Putamen (tissue), 1 donor: ENCODE measurements at places on chromosomes 1 and 21.

GRCh38 chr1:231027971-231028370, 12.1 kb downstream of the FAM89A start:
- no peak for DNase-seq

GRCh38 chr1:49050041-49050440, 273.4 kb upstream of the BEND5 start:
- no peak for DNase-seq

- DNase-seq = no peak
Measured at GRCh38 chr1:116814926-116815723, 60.9 kb downstream of the CD2 start.

DNA sequence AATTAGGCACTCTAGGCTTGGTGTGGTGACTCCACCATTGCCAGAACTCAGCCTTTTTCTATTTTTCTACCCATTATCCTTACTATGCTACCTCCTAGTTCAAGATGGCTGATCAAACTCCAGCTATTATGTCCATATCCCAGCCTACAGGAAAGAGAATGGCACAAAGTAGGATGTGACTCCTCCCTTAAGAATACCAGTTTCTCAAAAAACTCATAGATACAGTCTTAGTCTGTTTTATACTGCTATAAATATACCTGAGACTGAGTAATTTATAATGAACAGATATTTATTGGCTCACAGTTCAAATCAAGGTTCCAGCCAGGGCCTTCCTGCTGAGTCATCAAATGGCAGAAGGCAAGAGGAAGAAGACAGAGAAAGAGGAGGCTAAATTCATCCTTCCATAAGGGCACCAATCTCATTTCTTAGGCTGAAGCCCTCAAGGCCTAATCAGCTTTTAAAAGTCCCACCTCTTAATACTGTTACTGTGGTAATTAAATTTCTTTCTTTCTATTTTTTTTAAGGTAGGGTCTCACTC, 542.8 kb upstream of the BEND5 start:
- no peak for DNase-seq

GRCh38 chr1:209417761-209418160, 165.8 kb upstream of the CAMK1G start:
- DNase-seq = no peak

DNA sequence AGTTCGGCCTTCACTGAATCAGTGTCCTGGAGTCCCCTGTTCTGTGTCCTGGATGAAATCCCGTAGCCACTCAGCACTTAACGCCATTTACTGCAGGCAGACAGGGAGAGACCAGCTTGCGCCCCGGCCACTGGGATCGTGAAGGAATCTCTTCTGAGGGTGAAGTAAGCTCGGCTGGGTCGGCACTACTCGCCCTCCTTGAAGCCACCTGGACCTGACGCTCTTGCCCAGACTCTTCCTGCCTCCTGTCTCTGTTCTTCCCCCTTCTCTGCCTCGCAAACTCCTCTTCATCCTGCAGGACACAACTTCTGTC, 99.9 kb upstream of the ZBTB40 start:
- DNase-seq = no peak

DNA sequence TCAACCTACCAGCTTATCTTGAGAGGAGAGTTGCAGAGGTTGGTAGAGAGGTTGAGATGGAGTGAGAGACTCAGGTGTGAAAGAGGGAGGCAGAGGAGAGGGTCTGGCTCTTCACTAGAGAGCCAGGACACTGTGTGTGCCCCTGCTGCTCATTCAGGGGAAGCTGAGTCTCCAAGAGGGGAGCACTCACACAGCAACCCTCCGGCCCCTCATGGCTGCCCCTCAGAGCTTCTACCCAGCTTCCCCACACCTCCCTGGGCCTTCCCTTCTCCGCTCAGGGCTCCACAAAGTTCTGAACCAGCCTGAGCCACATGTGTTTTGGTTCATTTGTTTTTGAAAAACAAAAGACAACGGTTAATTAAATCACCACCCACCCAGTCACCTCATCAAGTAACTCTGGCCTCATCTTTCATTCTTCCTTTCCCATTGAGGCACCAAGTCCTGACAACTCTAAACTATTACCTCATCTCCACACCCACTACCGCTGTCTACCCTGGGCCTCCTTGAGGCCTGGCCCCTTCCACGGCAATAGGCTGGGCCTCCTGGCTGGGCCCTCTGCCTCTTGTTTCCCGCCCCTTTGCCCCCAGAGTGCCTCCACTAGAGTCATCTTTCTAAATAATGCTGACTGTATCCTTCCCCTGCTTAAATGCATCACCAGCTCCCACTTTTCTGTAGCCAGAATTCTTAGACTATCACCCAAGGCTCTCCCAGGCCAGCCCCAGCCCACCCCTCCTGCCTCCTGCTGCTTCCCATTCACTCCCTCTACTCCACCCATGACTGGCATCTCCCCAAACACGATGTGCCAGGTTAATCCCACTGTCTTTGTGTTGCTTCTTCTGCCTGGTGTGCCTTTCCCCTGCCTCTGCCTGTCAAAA, 33.0 kb downstream of the TNNT2 start:
- DNase-seq = no peak

DNA sequence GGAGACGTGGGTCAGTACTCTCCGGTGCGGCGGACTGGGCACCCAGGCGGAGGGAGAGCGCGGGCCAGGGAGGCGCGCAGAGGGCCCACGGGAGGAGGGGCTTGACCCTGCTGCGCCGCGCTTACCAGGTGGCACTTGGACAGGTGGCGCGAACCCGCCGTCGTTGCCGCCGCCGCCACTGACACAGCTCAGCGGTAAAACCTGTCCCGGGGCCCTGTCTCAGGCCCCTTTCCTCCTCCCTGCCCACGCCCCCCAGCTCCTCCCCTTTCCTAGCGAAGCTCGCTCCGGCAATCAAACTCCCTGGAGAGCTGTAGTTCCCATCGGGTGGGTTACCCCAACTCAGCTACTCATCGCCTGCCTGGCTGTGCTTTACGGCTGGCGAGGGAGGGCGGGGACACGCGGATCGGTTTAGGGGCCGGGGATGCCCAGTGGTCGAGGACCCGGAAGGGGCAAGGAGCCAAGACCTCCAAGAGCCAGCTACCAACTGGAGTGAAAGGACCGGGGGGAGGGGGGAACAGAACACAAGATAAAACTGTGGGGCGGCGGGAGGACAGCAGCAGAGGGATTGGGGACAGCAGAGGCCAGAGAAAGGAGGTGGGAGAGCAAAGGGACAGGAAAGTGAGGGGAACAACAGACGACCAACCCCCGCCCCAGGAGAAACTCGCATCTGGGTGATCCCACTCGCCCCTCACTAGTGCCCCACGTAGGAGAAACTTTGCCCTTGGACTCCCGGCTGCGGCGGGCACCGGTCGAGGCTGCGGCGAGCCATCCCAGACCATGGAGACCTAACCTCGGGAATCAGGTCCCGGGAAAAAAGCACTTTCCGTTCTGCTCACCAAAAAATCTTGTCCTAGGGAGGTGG, 2.9 kb downstream of the GFI1 start:
- DNase-seq = no peak

DNA sequence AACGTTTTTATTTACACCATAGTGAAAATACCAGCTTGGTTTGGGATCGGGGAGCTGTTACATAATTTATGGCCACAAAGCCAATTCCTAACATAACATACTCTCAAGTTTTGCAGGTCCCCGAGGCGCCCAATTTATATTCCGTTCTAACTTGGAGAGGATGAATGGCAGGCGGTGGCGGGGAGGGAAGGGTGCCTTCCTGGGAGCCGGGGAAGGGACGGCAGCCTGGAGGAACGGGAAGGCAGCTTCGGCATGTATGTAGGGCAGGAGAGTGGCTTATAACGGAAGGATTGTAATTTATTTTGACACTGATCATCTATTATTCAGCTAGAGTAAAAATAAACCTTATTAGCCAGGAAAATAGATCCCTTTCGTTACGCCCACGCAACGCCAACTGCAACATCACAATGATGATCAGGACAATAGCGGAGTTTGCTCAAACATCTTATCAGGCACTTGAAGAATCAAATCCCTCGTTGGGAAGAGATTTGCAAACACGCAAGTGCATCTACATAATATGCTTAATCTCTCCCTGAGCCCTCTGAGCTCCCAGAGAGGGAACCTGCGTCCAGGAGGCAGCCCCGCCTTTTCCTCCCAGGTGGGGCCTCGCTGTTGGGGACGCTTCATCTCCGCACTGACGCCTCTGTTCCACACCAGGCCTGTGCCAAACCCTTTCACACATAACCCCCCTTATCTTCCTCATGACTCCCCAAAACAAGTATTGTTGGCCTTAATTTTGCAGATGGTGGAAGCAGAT, 93.7 kb upstream of the C1orf174 start:
- DNase-seq = no peak

GRCh38 chr1:42128964-42129363, 24.2 kb upstream of the GUCA2B start:
- DNase-seq = peak; percentile 67

DNA sequence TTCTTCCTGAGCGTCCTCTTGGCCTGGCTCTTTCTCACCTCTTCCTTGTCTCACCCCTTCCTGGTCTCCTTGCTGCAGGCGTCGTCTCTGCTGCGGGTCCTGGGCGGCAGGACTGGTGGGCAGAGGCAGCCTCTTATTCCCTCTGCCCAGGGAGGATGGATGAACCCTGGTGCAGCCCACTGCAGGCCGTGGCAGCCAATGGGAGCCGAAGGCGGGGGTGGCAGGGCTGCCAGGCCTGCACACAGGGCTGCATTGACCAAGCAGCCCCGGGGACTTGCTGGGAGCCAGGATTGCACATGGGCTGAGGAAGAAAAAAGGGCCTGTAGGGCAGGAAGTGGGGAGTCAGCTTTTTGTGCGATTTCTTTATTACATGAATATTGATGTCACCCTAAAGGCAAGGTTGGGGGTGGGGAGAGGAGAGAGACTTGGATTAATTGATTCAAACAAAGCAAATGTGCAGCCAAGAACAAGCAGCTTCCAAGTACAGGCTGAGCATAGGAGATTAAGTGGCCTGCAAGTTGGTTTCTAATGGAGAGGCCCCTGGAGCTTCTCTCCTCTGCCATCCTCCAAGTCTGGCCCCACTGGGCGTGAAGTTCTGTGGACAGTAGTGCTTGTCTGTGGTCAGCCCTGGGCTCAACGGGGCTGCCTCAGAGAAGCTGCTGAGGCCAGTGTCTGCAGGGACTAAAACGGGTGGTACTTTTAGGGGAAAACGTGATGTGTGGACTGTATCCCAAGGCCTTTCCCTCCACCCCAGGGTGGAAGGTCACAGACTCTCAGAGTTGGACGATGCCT, at the start of gene S100B:
TSS of gene S100B (minus strand) at position 108 of the 792 bp plus-strand sequence. CDS start 2,667 bp downstream, outside the sequence.
- peak; percentile 97 for DNase-seq

DNA sequence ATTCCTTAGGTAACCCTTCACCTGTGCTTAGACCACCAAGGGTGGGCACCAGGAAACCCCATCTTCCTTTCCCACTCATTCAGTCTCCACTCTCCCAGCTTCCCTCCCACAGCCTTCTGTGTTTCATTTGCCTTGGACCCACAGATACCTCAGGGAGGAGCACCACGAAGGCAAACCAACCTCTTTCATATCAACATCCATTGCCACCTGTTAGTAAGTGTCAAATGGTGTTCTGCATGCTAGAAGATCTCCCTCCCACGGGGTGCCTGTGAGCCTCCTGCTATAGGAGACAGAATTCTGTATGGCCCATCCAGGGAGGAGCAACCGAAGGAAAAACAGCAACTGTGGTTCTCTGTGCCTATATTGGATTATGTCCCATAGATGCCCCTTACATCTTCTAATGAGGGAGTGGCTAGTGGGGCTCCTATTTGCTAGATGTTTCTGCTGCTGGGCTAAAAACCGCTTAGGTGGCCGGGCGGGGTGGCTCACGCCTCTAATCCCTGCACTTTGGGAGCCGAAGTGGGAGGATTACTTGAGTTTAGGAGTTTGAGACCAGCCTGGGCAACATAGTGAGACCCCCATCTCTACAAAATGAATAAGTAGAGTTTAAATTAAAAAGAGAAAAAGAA, 25.6 kb upstream of the SCCPDH start:
- DNase-seq = no peak

GRCh38 chr1:58047265-58047858, 499.2 kb downstream of the OMA1 start:
- no peak for DNase-seq

DNA sequence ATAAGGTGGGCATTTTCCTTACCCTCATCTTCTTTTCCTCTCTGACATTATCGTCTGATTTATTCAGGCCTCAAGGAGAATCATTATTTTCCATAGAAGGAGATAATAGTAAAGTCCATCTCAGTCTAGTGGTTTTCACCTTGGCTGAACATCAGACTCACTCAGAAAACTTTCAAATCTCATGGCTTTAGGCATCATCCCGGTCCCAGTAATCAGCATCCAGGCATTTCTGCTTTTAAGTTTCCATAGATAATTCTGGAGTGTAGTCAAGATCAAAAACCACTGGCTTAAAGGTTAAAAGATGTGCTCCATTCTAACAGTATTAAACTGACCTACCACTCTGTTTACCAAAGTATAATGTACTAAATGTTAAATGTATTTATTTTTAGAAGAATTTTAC, 49.4 kb downstream of the RNF2 start:
- DNase-seq = no peak

DNA sequence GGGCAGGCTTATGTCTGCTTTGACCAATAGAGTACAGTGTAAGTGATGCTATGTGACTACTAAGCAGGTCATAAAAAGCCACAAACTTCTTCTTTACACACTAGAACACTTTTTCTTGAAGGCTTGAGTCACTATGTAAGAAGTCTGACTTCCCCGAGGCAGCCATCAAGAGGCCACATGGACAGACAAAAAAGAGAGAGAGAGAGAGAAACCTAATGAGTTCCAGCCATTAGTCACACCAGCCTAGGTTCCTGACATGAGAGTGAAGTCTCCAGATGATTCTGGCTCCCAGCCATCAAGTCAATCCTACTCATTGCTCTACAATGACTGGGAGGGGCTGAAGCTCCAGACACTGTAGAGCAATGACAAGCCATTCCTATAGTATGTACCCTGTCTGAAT, 101.4 kb downstream of the LHX9 start:
- DNase-seq = no peak

DNA sequence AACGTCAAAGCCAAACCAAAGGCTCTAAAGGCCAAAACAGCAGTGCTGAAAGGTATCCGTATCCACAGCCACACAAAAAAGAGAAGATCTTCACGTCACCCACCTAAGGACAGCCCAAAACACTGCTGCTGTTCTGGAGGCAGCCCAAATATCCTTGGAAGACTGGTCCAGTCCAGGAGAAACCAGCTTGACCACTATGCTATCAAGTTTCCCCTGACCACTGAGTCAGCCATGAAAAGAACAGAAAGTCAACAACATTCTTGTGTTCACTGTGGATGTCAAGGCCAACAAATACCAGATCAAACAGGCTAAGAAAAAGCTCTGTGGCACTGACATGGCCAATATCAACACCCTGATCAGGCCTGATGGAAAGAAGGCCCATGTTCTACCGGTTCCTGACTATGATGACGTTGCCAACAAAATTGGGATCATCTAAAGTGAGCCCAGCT, 32.1 kb downstream of the ARID4B start:
- no peak for DNase-seq

- no peak for DNase-seq
Measured at GRCh38 chr1:19205845-19206244, 4.2 kb downstream of the UBR4 start.

DNA sequence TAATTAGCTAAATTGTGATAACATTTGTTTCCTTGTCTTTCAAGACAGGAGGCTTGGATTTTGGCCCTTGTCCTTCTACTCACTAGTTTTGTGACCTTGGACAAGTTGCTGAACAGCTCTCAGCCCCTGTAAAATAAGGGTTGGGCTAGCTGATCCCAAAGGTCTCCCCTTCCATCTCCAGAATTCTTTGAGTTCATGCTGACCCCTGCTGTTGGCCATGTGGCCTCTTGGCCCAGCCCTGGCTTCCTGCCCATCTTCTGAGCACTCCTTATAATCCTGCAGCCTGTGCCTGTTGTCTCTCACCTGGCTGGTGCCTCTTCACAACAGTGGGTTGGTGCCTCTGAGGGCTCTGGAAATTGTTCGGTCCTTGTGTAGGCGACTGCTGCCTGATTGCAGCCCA, 10.1 kb downstream of the PTGFRN start:
- DNase-seq = no peak
